Nephron progenitor cell (in vitro differentiated cells): ENCODE measurements at places on chromosomes 12 and 14.
A peak's percentile ranks its signal among the peaks of the same experiment; 100 is the strongest.

GRCh38 chr14:78282437-78282836, 112.3 kb downstream of the NRXN3 start:
- DNase-seq, result peak; percentile 10

DNA sequence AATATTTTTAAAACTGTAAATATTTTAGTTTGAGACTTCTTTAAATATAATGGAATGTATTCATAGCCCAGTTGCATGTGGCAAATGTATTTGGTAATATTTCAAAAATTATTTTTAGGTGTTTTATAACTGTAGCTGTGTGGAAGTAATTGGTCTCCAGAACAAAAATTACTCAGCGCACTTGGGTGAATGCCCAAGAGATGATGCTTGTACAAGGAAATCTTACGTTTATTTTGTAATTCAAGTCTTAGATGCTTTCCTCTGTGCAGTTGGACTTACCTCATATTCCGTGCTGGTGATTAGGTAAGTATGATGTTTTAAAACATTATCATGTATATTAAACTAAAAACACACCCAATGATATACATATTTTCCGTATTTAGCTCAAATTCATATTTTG, 76.7 kb upstream of the SLCO1B1 start:
- no peak for DNase-seq

DNA sequence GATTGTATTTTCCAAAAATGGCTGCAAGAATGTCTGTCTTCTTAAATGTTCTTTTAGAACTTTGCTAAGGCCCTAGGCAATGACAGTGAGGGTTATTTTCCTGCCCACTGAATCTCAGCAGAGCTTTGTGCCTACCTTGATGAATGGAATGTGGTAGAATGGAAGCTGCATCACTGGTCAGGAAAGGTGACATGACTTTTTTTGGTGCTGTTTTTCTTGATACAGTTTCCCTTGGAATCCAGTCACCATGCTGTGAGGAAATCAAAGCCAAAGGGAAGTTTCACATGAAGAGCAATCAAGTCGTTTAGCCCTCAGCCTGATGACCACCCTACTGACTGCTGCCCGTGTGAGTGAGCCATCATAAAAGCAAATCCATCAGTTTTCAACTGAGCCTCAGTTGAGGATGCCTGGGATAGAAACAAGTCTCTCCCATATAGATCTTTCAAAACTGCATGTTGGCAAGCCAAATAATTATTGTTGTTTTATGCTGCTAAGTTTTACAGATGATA, 886.0 kb upstream of the FBXO33 start:
- no peak for DNase-seq

GRCh38 chr12:105485321-105485910, 154.9 kb downstream of the C12orf75 start:
- DNase-seq, result no peak

GRCh38 chr14:94631536-94632304, 19.5 kb downstream of the SERPINA3 start:
- DNase-seq, result no peak

DNA sequence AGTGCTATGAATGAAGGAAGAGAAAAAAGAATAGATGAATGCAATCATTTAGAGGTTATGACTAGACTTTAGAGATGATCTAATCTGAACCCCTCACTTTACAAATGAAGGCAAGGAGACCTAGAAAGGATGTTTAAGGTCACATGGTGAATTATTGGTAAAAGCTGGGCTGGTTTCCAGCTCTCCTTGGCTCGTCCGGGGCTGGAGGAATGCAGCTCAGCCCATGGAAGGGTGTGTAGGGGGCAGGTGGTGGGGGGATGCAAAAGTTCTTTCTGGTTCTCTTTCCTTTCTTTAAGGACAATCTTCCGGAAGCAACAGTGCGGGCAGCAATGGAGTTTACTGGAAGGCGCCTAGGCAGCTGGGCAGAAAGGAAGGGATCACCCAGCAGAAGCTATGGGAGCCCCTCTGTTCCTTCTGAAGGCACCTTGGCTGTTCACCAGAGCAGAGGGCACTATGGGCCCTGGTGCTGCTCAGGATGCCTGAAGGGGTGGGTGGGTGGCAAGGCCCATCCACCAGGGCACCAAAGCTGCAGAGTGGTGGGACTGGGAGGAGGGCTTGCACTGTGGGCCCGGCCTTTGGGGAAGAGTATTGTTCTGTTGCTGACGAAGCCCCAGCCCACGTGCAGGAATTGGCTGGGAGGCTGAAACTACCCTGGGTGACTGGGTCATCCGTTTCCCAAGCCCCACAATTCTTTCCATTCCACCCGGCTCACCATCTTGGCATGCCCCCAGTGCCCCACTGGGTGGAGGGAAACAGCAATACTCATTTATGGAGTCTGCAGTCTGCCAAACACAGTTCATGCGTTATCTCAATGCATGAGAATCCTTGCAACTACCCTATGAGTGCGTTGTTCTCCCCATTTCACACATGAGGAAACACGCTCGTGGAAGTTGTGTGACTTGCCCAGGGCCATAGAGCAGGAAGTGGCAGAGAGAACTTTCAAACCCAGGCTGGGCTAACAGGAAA, 78.2 kb downstream of the IRF2BPL start:
- DNase-seq, result no peak

GRCh38 chr14:100504372-100505078, 82.7 kb downstream of the BEGAIN start:
- no peak for DNase-seq

DNA sequence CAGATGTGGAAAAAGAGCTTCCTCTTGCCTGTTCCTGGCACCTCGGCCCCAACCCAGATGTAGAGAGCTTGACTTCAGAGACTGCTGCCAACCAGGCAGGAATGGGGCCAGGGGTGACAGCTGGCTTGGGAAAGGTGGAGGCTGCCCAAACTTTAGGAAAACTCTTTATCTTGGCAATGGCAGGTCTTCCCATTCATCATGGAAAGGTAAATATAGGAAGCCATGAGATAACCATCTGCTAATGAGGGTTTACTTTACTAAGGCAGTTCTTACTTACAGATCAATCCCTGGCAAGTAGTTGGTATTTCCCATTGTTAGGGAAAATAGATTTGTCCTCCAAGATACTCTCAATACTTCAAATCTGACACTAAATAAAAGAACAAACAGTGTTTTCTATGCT, 143.1 kb upstream of the NUDT4 start:
- DNase-seq, result no peak

GRCh38 chr12:108302403-108303311, 36.5 kb downstream of the CMKLR1 start:
- peak; percentile 32 for DNase-seq

- DNase-seq, result no peak
Measured at GRCh38 chr14:105162669-105162979, 6.0 kb downstream of the JAG2 start.

DNA sequence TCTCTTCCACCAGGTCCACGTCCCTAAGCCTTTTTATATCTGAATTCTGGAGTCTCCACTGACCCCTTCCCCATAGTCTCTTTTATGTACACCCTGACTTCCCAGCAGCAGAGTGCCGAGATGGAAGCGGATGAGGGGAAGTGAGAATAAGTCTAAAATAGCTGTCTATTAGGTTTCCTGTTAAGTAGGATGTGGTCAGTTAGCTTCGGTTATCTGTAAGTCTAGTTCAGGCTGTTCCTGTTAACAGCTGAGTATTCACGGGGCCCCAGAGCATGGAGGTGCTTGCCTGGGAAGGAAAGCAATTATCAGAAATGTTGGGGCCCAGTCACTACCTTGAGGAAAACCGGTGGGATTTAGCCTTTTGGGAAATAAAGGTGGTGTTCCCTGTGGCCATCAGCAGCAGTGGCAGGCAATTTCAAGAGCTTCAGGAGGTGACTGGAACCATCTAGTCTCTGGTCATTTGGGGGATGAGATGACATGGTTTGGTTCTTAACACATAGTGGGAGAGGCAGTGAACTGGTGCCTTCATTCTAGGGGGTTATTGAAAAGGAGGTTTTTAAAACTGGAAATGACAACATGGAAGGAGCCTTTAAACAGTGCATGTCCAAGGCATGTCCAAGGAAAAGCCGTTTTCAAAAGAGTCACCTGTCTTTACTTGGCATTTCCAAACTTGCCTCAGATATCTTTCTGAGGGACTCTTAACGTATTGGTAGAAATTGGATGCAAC, 21.8 kb downstream of the CHST11 start:
- DNase-seq, result no peak

DNA sequence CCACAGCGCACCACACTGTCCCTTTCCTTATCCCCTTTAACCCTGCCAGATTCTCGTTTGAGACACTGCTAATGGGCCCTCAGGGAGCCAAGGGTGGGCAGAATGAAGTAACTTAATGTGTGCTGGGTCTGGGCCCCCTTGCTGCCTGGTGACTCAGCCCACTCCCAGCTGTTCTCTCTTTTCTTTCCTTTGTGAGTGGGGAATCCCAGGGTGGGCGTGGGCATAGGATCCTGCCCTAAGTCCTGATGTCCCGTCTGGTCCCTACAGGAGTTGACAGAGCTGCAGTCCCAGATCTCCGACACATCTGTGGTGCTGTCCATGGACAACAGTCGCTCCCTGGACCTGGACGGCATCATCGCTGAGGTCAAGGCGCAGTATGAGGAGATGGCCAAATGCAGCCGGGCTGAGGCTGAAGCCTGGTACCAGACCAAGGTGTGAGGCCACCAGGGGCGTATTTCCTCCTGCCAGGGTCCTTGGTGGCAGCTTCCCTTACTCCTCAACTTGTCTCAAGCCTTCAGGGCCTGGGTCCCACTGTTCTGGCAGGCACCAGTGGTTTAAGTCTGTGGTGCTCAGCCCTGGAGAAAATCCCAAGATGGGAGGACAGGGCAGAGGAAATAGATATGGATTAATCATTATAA, 8.3 kb downstream of the KRT7 start:
- DNase-seq, result no peak

GRCh38 chr14:22849212-22849819, 12.9 kb downstream of the MMP14 start:
- no peak for DNase-seq
